Mesenchymal stem cell (in vitro differentiated cells and primary cell): ENCODE measurements at places on chromosomes 2 and 18.

- H3K27ac ChIP-seq: no peak overlapping the region
- peak; percentile 28 for DNase-seq
- H3K4me3 ChIP-seq: no peak overlapping the region
- H3K36me3 ChIP-seq: no peaks in the 10 kb centered on the region
- H3K4me1 ChIP-seq: no peaks in the 10 kb centered on the region
- no peaks in the 10 kb centered on the region for H3K27me3 ChIP-seq
These were observed 844.3 kb downstream of the MBD2 start for GRCh38 chr18:53380063-53380639.

- no peaks in the 10 kb centered on the region for H3K4me1 ChIP-seq
- no peaks in the 10 kb centered on the region for H3K36me3 ChIP-seq
- H3K27ac ChIP-seq: no peak overlapping the region
These were observed 136.9 kb downstream of the SLC4A10 start for GRCh38 chr2:161761160-161761559.

GRCh38 chr2:51011693-51012092 lies 20.2 kb downstream of the NRXN1 start:
- H3K4me1 ChIP-seq: no peaks in the 10 kb centered on the region
- H3K27ac ChIP-seq: no peak overlapping the region
- DNase-seq: no peak
- H3K4me3 ChIP-seq: no peak overlapping the region

- H3K4me1 ChIP-seq: peaks cover 22% of the 10 kb centered on the region
- no peaks in the 10 kb centered on the region for H3K36me3 ChIP-seq
- no peaks in the 10 kb centered on the region for H3K27me3 ChIP-seq
- no peak overlapping the region for H3K4me3 ChIP-seq
These were observed 89.7 kb upstream of the MSH2 start for GRCh38 chr2:47313141-47313691.

- no peak for DNase-seq
- H3K4me1 ChIP-seq: no peaks in the 10 kb centered on the region
- H3K27me3 ChIP-seq: no peaks in the 10 kb centered on the region
- H3K27ac ChIP-seq: no peak overlapping the region
These were observed 15.9 kb downstream of the MDH1 start for GRCh38 chr2:63604666-63605065.

DNA sequence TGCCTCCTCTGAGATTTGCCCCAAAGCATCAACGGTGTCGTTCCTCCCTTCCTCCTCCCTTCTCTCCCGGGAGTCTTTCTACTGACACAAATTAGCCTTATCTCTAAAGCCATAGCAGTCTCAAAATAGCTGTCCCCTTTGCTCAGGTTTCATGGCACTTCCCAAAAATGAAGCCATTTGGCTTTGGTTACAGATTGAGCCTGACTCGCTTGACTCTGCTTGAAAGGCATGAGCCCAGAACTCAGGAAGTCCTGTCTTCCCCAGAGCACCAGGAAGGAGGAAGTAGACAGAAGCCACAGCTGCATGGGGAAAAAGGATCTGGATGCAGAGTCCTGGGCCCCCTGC lies 234.4 kb upstream of the RGPD4 start:
- DNase-seq: no peak
- no peak overlapping the region for H3K27ac ChIP-seq
- H3K4me3 ChIP-seq: no peak overlapping the region
- H3K27me3 ChIP-seq: no peaks in the 10 kb centered on the region
- H3K4me1 ChIP-seq: peaks cover 2% of the 10 kb centered on the region

DNA sequence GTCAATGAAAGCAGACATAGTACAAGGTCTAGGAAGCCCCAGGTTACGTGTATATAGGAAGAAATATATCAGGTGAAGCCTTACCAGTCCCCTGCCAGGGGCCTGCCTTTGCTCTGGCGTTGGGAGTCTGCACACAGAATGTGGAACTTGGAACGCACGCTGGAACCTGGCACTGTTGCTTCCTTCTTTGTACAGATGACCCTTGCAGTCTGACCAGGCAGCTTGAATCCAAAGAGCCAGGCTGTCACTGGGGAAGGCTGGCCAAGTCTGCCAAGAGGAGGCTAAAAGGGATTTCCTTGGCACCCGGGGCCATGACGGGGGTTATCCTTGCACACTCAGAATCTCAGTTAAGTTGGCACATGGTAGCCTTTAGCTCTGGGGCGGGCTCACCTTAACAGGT lies 39.5 kb downstream of the TMEM247 start:
- no peak overlapping the region for H3K4me3 ChIP-seq
- no peak overlapping the region for H3K27ac ChIP-seq
- no peaks in the 10 kb centered on the region for H3K4me1 ChIP-seq
- no peaks in the 10 kb centered on the region for H3K36me3 ChIP-seq
- no peaks in the 10 kb centered on the region for H3K27me3 ChIP-seq
- DNase-seq: no peak

- no peaks in the 10 kb centered on the region for H3K4me1 ChIP-seq
- peak; percentile 11 for DNase-seq
- no peak overlapping the region for H3K4me3 ChIP-seq
- H3K27ac ChIP-seq: no peak overlapping the region
- no peaks in the 10 kb centered on the region for H3K36me3 ChIP-seq
These were observed 168.7 kb downstream of the KCNS3 start for GRCh38 chr2:18047213-18047611.

DNA sequence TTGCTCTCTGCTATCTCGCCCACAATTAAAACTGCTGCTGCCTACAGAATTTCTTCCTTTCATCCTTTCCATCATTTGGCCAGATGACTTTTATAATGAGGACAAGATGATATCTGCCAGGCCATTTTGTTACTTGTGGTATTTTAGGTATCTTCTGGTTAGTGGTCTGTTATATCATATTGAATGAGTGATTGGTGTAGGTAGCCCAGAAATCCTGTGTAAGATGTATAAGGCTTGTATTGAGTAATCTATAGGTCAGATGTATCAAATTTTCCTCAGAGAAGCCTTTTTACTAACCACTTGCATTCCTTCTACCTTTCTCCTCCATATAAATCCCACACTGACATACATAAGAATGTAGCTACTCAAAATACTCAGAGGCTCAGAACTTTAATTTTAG lies 118.3 kb downstream of the UBR3 start:
- no peak overlapping the region for H3K4me3 ChIP-seq
- H3K27me3 ChIP-seq: no peaks in the 10 kb centered on the region
- H3K36me3 ChIP-seq: no peaks in the 10 kb centered on the region
- no peak overlapping the region for H3K27ac ChIP-seq

GRCh38 chr18:14075196-14075595 lies 57.0 kb downstream of the ZNF519 start:
- no peaks in the 10 kb centered on the region for H3K36me3 ChIP-seq
- no peaks in the 10 kb centered on the region for H3K4me1 ChIP-seq
- no peak overlapping the region for H3K4me3 ChIP-seq
- no peak for DNase-seq
- H3K27me3 ChIP-seq: no peaks in the 10 kb centered on the region

GRCh38 chr2:234772733-234773060 lies 179.1 kb upstream of the SH3BP4 start:
- H3K36me3 ChIP-seq: no peaks in the 10 kb centered on the region
- H3K27me3 ChIP-seq: no peaks in the 10 kb centered on the region
- H3K27ac ChIP-seq: no peak overlapping the region
- no peak overlapping the region for H3K4me3 ChIP-seq
- no peak for DNase-seq

DNA sequence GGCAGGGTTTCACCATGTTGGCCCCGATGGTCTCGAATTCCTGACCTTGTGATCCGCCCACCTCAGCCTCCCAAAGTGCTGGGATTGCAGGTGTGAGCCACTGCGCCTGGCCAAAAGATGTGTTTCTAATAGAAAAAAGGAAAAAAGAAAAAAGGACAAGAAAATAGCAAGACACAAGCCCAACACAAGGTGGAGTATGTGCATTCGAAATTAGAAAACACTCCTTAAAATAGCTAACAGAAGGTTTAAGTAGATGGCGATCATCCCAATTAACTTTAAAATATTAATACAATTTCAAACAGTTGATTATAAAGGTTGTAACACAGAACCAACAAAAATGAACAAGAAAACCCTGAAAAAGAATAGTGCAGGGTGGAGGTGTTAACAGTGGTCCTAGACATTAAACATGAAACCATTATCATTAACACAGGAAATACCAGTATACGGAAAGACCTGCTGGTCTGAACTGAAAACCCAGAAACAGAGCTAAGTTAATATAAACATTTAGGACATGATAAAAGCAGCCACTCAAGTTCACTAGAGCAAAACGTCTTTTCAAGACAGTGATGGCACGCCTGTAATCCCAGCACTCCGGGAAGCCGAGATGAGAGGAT lies 57.9 kb downstream of the HDLBP start:
- no peak overlapping the region for H3K27ac ChIP-seq
- no peaks in the 10 kb centered on the region for H3K27me3 ChIP-seq
- H3K4me3 ChIP-seq: no peak overlapping the region
- peak; percentile 75 for DNase-seq

DNA sequence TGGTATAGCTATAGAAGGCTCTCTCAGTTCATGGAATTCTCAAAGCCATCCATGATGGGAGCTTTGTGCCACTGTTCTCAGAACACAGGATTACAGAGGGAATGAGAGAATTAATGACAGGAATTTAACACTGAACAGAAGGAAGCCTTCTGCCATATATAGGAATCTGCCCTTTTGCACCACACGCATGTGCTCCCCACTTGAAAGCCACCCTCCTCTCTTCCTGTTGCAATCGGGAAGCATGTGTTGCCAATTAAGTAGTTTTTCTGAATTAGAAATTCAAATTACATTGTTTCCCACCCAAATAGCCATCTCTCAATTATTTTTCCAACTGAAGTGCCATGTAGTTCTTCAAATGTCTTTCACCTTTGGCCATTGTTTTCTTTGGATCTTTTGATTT lies 71.3 kb downstream of the C1D start:
- H3K4me3 ChIP-seq: no peak overlapping the region
- no peak for DNase-seq
- no peaks in the 10 kb centered on the region for H3K27me3 ChIP-seq
- H3K4me1 ChIP-seq: no peaks in the 10 kb centered on the region
- H3K36me3 ChIP-seq: no peaks in the 10 kb centered on the region
- H3K27ac ChIP-seq: no peak overlapping the region

DNA sequence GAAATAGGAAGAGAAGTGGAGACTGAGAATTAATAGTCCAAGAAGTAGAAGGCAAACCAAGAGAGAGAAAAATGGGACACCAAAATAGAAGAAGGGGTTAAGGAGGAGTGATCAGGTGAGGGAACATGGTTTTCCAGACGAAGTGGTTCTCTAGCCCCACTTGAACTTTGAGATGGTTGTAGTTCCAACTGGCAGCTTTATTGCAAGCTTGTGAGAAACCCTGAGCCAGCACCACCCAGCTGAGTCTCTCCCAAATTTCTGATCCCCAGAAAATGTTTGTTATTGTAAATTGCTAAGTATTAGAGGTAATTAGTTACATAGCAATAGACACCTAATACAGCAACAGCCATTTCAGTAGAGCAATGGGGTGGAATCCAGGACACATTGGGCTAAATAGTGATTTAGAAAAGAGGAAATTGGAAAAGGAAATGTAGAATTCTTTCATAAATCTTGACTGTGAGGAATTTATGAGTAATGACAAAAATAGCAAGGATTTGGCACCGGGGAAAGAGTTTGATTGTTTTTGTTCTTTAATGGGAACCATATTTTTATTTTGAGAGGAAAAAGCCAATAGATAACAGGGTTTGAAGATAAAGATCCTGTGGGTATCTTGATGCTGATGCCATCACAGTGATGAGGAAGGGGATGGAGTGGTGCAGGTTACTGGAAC lies 62.1 kb upstream of the XDH start:
- H3K4me3 ChIP-seq: no peak overlapping the region
- no peak overlapping the region for H3K27ac ChIP-seq
- no peaks in the 10 kb centered on the region for H3K36me3 ChIP-seq
- no peaks in the 10 kb centered on the region for H3K4me1 ChIP-seq
- H3K27me3 ChIP-seq: no peaks in the 10 kb centered on the region

GRCh38 chr2:5985536-5986385 lies 293.6 kb downstream of the SOX11 start:
- no peak overlapping the region for H3K27ac ChIP-seq
- H3K4me3 ChIP-seq: no peak overlapping the region
- peaks cover 6% of the 10 kb centered on the region for H3K27me3 ChIP-seq
- H3K4me1 ChIP-seq: peaks cover 6% of the 10 kb centered on the region

DNA sequence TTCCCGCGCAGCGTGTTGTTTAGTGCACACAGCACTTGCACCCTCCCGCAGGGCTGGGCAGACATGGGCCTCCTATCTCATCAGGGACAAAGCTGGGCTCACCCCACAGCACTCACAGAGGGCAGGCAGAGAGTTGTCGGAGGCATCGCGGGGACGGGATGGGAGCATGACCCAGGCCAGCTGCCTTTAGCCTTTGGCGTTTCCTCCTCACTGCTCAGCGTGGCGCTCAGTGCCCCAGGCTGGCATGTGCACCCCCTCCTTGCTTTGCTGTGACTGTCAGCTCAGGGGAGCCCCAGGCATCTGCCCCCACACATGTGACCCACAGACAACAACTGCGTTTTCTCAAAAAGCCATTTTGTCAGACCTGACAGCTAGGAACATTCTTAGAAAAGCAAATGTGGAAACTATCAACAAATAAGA lies 101.1 kb downstream of the RNF144A start:
- no peak for DNase-seq
- no peak overlapping the region for H3K4me3 ChIP-seq
- H3K36me3 ChIP-seq: peaks cover 18% of the 10 kb centered on the region
- no peak overlapping the region for H3K27ac ChIP-seq

- peak; percentile 6 for DNase-seq
- no peaks in the 10 kb centered on the region for H3K36me3 ChIP-seq
- H3K27me3 ChIP-seq: no peaks in the 10 kb centered on the region
- H3K4me3 ChIP-seq: no peak overlapping the region
These were observed 283.3 kb upstream of the NETO1 start for GRCh38 chr18:73151086-73151485.

GRCh38 chr2:95010126-95010525 lies 15.4 kb upstream of the MAL start:
- no peaks in the 10 kb centered on the region for H3K36me3 ChIP-seq
- peaks cover 21% of the 10 kb centered on the region for H3K4me1 ChIP-seq
- no peak for DNase-seq
- no peak overlapping the region for H3K27ac ChIP-seq
- H3K4me3 ChIP-seq: no peak overlapping the region
- H3K27me3 ChIP-seq: no peaks in the 10 kb centered on the region

GRCh38 chr2:11008773-11009172 lies 97.0 kb downstream of the KCNF1 start:
- H3K27ac ChIP-seq: no peak overlapping the region
- no peaks in the 10 kb centered on the region for H3K36me3 ChIP-seq
- H3K27me3 ChIP-seq: no peaks in the 10 kb centered on the region
- DNase-seq: no peak

- no peak overlapping the region for H3K27ac ChIP-seq
- H3K4me3 ChIP-seq: no peak overlapping the region
- H3K36me3 ChIP-seq: no peaks in the 10 kb centered on the region
These were observed 54.7 kb downstream of the EMILIN2 start for GRCh38 chr18:2901423-2901985.

DNA sequence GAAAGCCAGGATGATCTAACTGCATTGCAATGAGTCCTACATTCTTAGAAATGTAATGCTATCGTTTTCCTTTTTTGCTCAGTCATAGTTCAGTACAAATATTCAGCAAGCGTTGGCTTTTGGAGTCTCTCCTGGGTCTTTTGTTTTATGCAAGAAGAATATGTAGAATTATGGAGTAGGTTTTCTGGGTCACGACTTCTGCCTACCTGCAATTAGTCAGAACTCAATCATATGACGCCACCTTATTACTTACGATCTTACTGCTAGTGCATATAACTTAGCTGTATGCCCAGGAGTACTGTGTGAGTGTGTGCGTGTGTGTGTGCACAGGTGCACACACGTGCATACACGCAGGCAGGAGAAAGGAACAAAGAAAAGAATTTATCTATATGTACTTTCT lies 640.2 kb downstream of the STK39 start:
- peaks cover 2% of the 10 kb centered on the region for H3K4me1 ChIP-seq
- no peak for DNase-seq
- H3K27ac ChIP-seq: peak overlapping the region; percentile 55
- H3K36me3 ChIP-seq: no peaks in the 10 kb centered on the region
- H3K4me3 ChIP-seq: no peak overlapping the region
- H3K27me3 ChIP-seq: no peaks in the 10 kb centered on the region
